ENCODE measurements at places on chromosomes 12 and 14. TPM values are rescaled to one million over a fixed set of nuclear protein-coding genes. Genes with fewer than 3 reads are reported as not detected.

The NOVA1 gene
- total RNA-seq, result under 0.01 TPM

The GRIP1 gene
- 28.0 TPM for total RNA-seq

The HOXC4 gene
- total RNA-seq, result not detected

The ATP2A2 gene
- total RNA-seq, result 125 TPM

- DNase-seq, result peak; percentile 23
Measured at GRCh38 chr14:38083039-38083438, 124.7 kb upstream of the SSTR1 start.

DNA sequence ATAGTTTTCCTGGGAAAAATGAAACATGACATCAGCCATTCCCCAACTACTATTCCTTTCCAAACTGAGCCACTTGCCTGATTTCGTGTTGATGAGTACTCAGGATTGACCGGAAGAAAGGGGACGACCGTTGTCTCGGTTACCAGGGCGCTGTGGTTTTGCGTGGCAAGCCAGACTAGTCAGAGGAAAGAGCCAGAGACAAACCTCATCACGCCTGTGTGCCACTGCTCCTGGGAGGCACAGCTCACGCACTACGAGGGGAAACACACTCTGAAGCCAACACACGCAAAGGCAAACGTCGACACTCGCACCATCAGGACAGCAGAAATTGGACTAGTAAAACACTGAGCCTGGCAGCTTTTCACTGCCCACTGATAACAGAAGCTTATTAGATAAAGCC lies 35.0 kb downstream of the GIT2 start:
- DNase-seq, result no peak

GRCh38 chr12:128421375-128421774 lies 154.4 kb downstream of the TMEM132C start:
- DNase-seq, result no peak

- DNase-seq, result no peak
Measured at GRCh38 chr12:70730675-70731180, 93.5 kb upstream of the PTPRB start.

GRCh38 chr12:90543374-90543773 lies 411.6 kb downstream of the CCER1 start:
- DNase-seq, result peak; percentile 7
